ENCODE measurements at places on chromosomes 5 and 9. TPM values are rescaled to one million over a fixed set of nuclear protein-coding genes. Genes with fewer than 3 reads are reported as not detected.

GFI1B gene
- not detected for total RNA-seq

IL7R gene
- 142 TPM for total RNA-seq

PTGR1 gene
- 1.8 TPM for total RNA-seq

SPATA31C1 gene
- total RNA-seq = not detected

SYNPO gene
- total RNA-seq = 0.18 TPM

FGF18 gene
- total RNA-seq = not detected

ATP6V1G1 gene
- total RNA-seq = 34.7 TPM

PCDHB12 gene
- not detected for total RNA-seq

DMRTA1 gene
- total RNA-seq = not detected

ZNF618 gene
- 0.22 TPM for total RNA-seq

DNA sequence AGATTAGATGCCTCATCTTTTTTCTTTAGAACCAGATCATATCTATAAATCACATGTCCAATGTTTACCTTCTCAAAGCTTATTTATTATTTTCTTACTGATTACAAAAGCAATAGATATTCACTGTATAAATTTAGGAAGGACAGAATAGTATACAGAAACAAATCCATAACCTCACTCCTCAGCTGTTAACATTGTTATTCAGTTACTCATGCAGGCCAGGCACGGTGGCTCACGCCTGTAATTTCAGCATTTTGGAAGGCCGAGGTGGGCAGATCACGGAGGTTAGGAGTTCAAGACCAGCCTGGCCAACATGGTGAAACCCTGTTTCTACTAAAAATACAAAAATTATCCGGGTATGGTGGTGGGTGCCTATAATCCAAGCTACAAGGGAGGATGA, 15.3 kb downstream of the STOM start:
- H3K27ac ChIP-seq = no peak overlapping the region
- peaks cover 34% of the 10 kb centered on the region for H3K36me3 ChIP-seq
- H3K4me1 ChIP-seq = peaks cover 67% of the 10 kb centered on the region
- no peaks in the 10 kb centered on the region for H3K27me3 ChIP-seq
- no peak for DNase-seq

DNA sequence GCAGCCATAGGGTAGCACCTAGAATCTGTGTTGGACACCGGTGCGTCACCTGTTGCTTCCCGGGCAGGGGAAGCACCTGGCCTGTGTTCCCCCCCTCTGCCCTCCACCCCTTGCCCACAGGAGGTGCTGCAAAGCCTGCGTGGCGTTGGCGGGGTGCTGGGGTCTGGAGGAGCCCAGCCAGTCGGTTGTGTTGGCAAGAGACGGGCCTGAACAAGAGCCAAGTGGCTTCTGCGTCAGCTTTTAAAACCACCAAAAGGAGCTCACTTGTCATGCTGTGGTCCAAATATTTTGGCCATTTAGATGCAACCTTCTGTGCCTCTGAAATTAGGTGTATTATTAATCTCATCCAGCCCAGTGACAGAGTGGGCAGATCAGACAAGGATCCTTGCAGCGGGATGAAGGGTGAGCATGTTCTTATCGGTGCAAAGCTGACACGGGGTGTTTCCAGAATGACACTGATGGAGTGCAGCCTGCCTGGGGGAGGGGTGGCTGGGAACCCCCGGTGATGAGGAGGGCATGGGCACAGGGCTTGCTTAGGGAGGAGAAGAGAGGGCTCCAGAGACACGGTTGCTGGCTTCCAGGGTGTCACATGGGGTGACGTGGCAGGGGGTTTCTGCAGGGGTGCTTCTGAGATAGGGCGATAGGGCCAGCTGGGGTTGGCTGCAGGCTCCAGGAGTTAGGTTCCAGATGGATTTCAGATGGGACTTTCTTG, 9.7 kb upstream of the RXRA start:
- no peaks in the 10 kb centered on the region for H3K27me3 ChIP-seq
- no peaks in the 10 kb centered on the region for H3K4me1 ChIP-seq
- H3K36me3 ChIP-seq = no peaks in the 10 kb centered on the region
- H3K27ac ChIP-seq = no peak overlapping the region
- no peak for DNase-seq

DNA sequence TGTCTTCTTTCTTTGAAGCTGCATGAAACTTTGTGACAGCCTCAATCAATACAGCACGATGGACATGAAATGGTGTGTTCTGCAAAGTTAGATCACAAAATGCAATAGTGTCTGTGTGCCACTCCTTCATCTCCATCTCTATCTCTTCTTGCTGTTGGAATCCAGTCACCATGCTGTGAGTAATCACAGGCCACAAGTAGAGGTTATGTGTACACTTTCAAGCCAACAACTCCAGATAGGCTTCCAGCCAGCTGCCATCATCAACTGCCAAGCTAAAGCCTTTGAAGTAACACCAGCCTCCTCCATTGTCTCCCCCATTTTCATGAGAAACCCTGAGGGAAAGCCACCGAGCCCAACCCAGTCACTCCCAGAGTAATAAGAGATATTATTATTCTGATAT, 360.6 kb downstream of the PTPRD start:
- no peak overlapping the region for H3K4me3 ChIP-seq
- no peak for DNase-seq
- H3K27me3 ChIP-seq = no peaks in the 10 kb centered on the region
- H3K4me1 ChIP-seq = no peaks in the 10 kb centered on the region

DNA sequence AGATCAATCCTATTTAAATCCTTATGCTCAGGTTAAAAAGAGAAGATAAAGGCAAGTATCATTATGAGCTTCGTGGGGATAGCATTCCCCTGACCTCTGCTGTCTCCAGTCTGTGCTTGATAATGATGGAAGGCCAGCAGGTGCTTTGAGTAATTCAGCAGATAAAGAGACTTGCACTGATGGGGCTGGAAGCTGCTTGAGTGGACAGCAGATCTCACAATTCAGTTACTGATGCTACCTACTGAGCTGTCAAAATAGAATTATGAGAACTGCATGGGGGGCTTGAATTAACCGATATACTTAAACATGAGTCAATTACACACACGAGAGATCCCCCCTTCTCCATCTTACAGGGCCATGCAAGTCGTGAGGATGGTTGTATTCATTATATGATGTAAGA, 107.7 kb upstream of the GPR151 start:
- H3K4me3 ChIP-seq = no peak overlapping the region
- no peak overlapping the region for H3K27ac ChIP-seq
- H3K36me3 ChIP-seq = no peaks in the 10 kb centered on the region
- DNase-seq = no peak

DNA sequence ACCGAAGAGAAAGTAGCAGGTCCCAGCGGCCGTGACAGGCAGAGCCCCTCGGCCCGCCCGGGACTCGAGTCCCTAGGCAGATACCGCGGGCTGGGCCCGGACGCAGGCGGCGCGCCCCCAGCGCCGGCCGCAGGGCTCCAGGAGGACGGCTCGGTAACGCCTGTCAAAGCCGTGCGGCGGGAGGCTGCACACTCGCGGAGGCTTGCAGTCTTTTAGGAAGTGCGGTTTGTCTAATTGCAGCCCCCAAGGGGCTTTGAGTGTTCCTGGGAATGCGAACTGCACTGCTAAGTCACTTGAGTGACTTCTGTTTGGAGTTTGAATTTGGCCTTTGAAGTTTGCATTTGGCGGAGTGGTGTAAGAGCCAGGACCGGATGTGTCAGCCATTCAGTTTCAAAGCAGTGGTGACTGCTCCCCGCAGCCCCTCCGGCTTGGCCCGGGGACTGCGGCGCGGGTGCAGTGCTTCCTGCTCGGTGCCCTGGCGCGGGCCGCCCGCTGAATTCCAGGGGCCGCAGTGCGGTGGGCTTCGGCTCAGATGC, 1.3 kb downstream of the MAP3K1 start:
- H3K36me3 ChIP-seq = peaks cover 5% of the 10 kb centered on the region
- H3K27me3 ChIP-seq = peaks cover 5% of the 10 kb centered on the region
- H3K27ac ChIP-seq = peak overlapping the region; percentile 92
- peak; percentile 79 for DNase-seq
- peaks cover 47% of the 10 kb centered on the region for H3K4me1 ChIP-seq
- H3K4me3 ChIP-seq = peak overlapping the region; percentile 87

- peaks cover 42% of the 10 kb centered on the region for H3K4me1 ChIP-seq
- DNase-seq = peak; percentile 86
- peak overlapping the region; percentile 98 for H3K27ac ChIP-seq
- H3K27me3 ChIP-seq = no peaks in the 10 kb centered on the region
- H3K4me3 ChIP-seq = peak overlapping the region; percentile 86
Measured at GRCh38 chr9:83706676-83707517, 861 bp downstream of the UBQLN1 start.

DNA sequence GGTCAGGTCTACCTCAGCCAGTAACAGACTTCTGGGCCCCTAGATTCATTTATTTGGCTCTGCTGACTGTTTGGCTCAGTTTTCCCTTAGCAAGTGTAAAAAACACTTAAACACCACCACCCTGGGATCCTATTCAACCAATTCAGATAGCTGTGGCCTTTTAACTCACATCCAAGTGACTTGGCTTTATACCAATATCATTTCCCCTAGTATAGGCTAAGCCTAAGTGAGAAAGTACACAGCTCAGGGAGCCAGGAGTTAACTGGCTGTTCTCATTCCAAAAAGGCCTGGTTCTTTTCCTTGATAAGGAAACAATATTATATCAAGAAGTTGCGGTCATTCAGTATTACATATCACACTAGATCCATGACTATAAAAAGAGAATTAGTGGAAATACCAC, 163.5 kb downstream of the ARL15 start:
- DNase-seq = no peak
- H3K36me3 ChIP-seq = peaks cover 7% of the 10 kb centered on the region
- no peak overlapping the region for H3K27ac ChIP-seq

DNA sequence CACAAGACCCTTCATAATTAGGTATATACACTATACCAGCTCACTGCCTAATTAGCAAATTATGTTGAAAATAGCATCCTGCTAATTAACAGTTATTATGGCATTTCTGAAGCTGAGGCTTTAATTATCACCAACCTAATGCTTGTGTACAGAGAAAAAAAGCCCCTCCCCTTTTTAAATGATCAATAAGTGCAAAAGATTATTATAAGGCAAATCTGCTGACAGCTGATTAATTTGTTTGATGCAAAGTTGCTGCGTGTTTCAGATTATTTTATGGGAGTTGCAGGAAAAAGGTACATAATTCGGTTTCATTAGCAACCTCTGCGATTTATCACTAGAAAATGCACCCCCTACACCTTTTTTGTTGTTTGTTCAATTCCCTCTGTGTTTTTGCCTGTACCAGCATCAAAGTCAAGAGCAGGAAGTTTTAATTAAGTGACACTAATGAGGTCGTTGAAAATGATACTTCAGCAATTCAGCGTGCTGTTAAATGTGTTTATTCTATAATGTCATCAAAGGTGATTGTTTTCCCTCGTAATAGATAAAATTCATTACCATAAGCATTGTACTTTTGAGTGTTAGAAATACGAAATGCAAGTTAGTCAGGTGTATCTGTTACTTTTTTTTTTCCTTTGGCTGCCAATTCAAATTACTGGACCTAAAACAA, 170.0 kb downstream of the EBF1 start:
- H3K4me1 ChIP-seq = no peaks in the 10 kb centered on the region
- H3K36me3 ChIP-seq = no peaks in the 10 kb centered on the region
- H3K27me3 ChIP-seq = peaks cover 1% of the 10 kb centered on the region
- no peak overlapping the region for H3K27ac ChIP-seq
- no peak overlapping the region for H3K4me3 ChIP-seq
- no peak for DNase-seq

DNA sequence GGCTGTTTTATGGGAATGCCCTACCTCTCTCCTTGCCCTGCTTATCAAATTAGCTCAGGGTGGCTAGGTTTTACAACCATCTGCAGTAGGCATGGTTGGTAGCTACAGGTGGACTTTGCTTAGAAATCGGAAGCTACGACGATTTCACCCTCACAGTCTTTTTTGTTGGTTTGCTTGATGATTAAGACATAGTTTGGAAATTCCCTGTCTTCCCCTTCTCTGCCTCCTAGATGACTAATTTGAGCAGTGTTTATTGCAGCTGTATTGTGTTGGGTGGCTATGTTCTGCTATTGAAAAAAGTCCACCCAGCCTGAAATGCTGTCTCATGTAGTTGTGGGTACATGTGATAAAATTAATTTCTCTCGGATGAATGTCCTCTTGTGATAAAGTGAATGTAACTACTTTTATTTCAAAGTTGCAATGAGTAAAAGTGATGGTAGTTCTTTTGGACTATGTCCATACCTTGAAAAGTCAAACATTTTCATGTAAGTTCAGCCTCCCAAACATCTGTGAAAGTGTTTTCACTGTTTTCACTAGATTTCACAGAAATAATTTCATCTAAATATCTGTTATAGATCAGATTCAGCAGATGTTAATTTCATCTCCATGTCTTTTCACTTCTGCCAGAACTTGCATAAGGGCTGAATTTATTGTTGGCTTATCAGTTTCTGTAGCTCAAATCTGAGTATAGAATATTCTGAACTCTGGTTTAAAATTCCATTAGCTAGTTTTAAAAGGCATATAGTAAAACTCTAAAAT, 37.3 kb upstream of the FYB1 start:
- peak overlapping the region; percentile 38 for H3K4me3 ChIP-seq
- no peaks in the 10 kb centered on the region for H3K36me3 ChIP-seq
- DNase-seq = peak; percentile 17
- H3K27me3 ChIP-seq = no peaks in the 10 kb centered on the region
- H3K4me1 ChIP-seq = peaks cover 21% of the 10 kb centered on the region

DNA sequence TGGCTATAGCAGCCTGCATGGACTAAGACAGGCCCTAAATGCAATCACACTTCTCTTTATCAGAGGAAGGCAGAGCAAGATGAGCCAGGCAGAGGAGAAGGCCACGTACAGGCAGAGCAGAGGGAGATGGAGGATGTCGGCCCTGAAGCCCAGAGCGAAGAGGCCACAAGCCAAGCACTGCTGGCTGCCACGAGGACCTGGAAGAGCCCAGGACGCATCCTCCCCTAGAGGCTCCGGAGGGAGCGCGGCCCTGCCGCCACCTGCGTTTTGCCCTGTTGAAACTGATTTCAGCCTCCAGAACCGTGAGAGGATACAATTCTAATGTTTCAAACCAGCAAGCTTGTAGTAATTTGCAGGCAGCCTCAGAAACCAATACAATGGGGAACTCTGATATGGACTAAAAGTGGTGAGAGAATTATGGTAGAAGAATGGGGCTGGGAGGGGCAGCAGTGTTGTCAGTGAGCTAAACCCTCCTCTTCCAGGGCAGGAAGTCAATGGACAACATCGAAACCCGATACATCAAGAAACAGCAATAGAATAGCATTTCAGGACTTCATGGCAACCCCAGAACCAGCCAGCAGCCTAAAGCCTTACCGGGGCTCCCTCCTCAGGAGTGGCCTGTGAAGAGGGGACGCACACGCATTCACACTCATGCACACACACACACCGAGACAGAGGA, 32.6 kb downstream of the ADAMTS2 start:
- no peaks in the 10 kb centered on the region for H3K4me1 ChIP-seq
- H3K27me3 ChIP-seq = no peaks in the 10 kb centered on the region
- DNase-seq = no peak
- no peaks in the 10 kb centered on the region for H3K36me3 ChIP-seq
- H3K27ac ChIP-seq = no peak overlapping the region

DNA sequence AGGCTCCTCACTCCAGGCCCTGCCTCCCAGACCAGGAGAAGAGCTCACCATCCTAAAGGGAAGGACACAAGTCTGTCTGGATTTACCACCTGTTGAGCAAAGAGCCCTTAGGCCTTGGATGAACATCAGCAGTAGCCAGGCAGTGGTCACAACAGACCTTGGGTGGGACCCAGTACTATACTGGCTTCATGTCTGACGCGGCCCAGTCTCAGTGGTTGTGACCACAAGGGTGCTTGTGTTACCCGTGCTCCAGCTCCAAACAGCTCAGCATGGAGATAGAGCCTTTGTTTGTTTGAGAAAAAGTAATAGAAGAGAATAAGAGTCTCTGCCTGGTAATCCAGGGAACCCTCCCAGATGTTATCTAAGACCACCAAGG, 617.4 kb downstream of the BRINP1 start:
- no peak overlapping the region for H3K4me3 ChIP-seq
- H3K4me1 ChIP-seq = no peaks in the 10 kb centered on the region
- H3K36me3 ChIP-seq = no peaks in the 10 kb centered on the region
- no peak overlapping the region for H3K27ac ChIP-seq
- DNase-seq = no peak
